Bone marrow (tissue), 2 donors: ENCODE measurements at places on chromosomes 2 and 18.

DNA sequence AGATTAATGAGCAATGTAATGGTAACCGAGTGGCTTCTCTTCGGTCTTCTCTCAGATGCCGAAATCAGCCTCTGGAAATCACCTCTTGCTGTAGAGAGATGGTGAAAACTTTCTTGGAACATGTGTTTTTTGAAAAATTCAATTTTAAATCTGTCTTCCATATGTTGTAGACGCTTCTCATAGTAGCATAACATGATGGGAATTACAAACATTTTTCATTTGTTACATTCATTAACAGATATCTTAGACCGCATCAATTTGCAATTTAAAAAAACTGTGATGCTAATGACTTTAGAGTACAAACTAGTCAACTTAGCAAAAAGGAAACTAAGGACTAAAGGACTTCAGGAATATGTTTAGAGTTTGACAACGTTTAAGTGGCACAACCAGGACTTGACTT lies 275.2 kb downstream of the ASXL3 start:
- DNase-seq = no peak

DNA sequence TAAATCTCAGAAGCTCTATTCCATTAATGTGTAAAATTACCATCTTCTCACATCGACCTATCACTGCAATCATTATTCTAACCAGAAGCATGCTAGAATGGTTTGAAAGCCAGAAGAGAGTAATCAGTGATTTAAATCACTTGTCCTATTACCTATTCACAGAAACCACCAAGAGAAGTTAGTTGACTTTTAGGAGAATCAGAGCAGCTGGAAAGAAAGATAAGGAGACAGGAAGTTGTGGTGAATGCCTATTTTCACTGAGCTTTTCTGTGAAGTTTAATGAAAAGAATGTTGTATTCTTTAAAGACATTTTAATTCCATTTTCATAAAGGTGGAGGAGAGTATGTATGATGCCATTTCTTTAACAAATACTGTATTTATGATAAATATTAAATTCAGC lies 352.6 kb upstream of the CRIM1 start:
- DNase-seq = no peak

GRCh38 chr18:9706081-9706935 lies 1.8 kb upstream of the RAB31 start:
- no peak for DNase-seq

DNA sequence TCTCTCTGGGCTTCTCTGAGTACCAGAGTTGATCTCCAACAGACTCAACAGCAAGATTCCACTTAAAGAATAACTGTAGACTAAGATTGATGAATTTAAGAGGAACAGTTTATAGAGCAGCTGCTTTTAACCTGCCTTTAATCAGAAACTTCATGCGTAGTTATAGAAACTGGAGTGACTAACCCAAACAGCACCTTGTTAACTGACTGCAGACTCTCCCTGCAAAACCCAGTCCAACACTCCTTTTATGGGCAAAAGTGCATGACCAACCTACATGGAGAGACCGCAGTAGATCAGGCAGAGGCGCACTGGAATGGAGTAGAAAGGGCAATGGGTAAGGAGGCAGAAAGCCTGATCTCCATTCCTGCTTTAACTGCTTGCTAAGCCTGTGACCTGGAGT lies 110.6 kb downstream of the NRP2 start:
- DNase-seq = no peak

DNA sequence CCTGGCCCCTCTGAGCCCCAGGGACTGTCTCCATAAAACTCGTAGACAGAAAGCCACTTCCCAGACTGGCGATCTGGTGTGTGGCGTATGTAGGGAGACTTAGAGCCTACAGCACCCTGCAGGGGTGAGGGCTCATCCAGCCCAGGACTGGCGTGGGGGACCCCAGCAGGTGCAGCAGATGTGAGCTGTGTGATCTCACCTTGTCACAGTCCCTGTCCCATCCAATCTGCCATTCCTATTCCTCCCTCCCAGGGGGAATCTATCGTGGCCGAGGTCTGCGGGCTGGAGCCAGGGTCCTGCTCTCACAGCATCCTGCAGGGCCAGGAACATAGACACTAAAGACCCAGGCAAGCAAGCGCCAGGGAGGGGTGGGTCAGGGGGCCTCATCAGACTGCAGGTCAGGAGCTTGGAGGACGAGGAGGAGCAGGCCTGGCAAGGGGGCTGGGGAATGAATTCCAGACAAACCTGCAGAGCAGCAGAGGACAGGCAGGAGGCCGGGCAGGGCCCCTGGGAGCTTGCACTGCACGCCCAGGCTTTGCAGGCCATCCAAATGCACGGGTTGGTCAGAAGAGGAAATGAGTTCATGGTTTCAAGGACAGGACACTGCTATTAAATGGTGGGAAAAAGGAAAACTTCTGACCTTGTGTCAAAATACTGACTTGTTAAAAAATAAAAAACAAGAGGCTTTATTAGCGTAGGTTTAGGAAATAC lies 32.5 kb downstream of the HS6ST1 start:
- no peak for DNase-seq

DNA sequence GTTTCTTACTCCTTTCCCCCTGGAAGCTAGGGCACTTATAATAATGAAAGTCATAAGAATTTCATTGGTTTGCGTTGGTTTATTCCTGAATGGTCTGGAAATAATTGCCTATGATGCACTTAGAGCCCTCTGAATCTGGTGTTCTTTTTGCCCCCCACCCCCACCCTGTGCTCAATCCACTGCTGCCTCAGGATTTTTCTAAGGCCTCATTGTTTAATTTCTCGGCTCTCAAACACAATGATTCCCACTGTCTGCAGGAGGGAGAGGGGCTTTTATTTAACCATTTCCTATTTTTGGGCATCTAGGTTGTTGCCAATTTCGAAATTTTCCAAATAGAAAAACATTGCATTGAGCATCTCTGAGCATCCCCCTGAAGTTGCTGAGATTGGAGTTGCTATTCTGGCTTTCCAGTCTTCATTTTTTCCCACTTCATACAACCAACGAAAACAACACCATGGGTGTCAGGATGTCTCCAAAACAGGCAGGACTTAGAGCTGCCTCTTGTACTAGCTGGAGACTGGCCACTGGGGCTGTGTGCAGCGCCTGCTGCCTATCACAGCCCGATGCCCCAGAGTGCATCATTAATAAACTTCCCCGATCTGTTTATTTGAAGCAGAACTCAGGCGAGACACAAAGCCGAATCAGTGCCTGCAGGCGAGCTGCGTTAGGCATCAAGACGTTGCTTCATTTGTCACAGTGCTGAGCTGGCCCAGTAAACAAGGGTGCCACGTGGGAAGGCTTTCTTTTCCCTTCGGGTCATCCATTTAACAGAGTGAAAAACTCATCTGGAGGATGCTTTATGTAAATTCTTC lies 1.8 kb upstream of the PCARE start:
- DNase-seq = no peak

DNA sequence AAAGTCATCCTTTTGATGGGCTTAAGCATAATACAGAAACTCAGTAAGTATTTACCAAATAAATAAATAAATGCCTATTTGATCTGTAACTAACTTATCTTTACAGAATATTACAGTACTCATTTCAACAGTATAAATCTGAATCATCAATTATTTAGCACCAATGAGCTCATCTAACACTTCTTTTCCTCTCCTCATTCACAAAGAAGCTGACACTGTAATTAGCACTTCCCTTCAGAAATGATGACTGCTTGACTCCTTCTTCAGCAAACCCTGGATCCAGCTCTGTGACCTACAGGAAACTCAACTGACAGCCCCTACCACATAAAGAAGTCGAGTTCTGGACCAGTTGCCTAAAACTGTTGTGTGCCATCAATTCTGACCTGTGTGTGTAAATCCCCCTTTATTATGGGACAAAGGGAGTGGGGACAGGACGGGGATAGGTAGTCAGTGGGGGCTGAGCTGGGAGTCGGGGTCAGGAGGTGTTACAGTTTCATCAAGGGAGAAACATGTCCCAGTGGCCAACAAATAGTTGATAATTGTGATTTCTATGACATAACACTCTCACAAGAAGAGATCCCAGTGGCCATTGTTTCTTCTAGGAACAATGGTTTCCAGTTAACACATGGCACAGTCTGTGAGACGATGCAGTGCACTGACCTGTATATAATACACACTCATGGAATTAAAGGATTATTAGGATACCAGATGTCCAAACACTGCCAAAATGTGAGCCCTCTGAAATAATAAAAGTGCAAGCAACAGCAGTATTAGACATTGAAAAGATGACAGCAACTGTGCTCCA lies 68.7 kb downstream of the STK39 start:
- no peak for DNase-seq

- no peak for DNase-seq
Observed at GRCh38 chr2:45505138-45505537, 105.9 kb downstream of the SRBD1 start.

GRCh38 chr18:73768043-73768442 lies 379.6 kb downstream of the FBXO15 start:
- DNase-seq = no peak

- no peak for DNase-seq
Observed at GRCh38 chr2:160465002-160465401, 28.6 kb downstream of the RBMS1 start.

DNA sequence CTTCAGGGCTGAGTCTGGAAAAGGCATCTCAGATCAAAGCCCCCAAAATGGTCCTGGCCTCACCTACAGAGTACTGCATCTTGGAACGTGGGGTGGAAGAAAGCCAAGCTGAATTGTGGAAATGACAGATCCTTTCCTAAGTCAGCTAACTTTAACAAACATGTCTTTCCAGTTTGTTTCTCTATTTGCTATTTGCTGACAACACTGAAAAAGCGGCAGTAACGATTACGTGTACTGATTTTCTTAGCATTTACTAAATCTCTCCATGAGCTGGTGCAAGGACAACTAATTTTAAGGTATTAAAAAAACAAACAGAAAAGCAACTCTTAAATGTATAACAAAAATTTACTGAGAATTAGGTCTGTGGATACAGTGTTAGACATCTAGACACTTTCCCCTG lies 1.1 kb downstream of the HIBCH start:
- DNase-seq = no peak

DNA sequence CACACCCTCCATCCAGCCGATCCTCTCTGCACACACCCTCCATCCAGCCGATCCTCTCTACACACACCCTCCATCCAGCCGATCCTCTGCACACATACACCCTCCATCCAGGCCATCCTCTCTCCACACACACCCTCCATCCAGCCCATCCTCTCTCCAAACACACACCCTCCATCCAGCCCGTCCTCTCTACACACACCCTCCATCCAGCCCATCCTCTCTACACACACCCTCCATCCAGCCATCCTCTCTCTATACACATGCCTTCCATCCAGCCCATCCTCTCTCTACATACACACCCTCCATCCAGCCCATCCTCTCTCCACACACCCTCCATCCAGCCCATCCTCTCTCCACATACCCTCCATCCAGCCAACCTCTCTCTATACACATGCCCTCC lies 83.1 kb downstream of the EIPR1 start:
- DNase-seq = no peak

DNA sequence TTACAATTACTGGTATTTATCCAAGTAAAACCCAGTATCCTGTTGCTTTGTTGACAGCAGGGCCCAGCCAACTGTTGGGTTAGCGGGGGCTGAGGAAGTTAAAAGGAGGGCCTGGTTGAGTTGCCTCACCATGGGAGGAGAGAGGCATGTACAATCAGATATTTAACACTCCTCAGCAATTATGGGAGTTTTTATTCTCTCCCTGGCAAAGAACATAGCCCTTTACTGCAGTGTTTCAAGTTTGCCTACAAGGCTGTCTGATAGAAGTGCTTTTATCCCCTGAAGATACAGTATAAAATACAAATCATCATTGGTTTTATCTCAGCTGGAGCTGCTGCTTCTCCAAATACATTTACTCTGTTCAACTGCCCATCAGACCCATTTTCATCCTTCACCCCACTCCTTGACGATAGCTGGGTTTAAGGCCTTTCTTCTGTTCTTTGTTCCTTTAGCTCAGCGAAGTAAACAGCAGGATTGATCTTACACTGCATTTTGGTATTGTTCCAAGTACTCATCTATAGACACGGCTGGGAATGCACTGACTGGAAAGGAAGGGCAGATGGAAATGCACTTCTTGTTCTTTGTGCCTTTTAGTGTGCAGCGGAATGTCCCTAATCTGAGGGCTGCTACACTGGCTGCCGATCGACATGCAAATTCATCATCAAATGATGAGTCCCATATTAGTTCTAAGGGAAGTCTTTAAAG lies 402.5 kb upstream of the SPRED2 start:
- DNase-seq = no peak

- DNase-seq = no peak
Observed at GRCh38 chr2:88248280-88248828, 78.2 kb downstream of the THNSL2 start.

- no peak for DNase-seq
Observed at GRCh38 chr2:145753041-145753608, 1233.2 kb upstream of the ZEB2 start.

DNA sequence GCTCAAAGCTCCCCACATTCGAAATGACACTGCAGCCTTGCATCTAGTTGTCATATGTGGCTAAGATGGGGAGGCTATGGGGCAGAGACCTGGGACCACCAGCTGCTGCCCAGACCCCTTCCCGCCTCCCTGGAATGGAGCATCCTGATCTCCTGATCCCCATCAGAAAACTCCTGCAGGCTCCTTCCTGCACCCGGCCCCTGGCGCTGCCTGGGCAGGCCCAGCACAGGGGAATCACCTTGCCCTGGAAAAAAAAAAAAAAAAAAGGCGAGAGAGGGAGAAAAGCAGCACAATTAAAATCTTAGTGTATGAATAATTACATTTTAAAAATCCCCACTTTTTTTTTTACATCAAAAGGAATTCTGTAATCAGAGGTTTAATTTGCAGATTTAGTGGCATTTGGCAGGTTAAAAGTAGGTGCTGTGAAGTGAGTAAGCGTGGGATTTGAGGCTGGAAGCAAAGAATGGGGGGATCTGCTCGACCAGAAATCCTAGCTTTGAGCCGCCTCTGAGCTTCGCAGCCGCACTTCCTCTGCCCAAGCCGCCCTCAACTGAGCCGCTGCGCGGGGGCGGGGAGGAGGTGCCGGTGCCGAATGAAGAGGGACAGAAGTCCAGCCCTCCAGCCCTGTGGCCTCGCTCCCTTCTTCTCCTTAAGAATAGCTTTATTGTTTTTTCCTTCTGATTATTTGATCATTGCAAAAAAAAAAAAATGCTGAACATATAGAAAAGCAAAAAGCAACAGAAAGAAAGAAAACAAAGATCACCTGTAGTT lies 30.0 kb downstream of the THNSL2 start:
- DNase-seq = no peak

GRCh38 chr18:37742436-37742835 lies 176.8 kb upstream of the CELF4 start:
- no peak for DNase-seq

GRCh38 chr2:219675221-219675620 lies 47.8 kb downstream of the SLC4A3 start:
- DNase-seq = no peak

DNA sequence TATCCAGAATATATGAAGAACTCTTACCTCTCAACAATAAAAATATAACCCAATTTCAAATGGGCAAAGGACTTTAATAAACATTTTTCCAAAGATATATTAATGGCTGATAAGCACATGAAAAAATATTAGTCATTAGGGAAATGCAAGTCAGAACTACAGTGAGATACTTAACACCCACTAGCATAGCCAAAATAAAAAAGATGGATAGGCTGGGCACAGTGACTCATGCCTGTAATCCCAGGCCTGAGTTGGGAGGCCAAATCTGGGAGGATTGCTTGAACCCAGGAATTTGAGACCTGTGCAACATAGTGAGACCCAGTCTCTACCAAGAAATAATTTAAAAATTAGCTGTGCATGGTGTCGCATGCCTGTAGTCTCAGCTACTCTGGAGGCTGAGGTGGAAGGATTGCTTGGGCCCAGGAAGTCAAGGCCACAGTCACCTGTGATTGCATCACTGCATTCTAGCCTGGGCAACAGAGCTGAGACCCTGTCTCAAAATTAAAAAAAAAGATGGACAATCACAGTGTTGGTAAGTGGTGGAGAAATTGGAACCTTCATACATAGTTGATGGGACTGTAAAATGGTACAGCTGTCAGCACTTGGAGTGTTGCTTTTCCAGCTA lies 25.1 kb downstream of the MARCHF7 start:
- DNase-seq = no peak
